NCI-H1417 treated with DMSO at 0.1 percent for 48 hours (cell line): ENCODE measurements at places on chromosomes 12 and 14.

GRCh38 chr12:109775172-109775881 is 57.9 kb downstream of the TRPV4 start:
- no peak for DNase-seq

DNA sequence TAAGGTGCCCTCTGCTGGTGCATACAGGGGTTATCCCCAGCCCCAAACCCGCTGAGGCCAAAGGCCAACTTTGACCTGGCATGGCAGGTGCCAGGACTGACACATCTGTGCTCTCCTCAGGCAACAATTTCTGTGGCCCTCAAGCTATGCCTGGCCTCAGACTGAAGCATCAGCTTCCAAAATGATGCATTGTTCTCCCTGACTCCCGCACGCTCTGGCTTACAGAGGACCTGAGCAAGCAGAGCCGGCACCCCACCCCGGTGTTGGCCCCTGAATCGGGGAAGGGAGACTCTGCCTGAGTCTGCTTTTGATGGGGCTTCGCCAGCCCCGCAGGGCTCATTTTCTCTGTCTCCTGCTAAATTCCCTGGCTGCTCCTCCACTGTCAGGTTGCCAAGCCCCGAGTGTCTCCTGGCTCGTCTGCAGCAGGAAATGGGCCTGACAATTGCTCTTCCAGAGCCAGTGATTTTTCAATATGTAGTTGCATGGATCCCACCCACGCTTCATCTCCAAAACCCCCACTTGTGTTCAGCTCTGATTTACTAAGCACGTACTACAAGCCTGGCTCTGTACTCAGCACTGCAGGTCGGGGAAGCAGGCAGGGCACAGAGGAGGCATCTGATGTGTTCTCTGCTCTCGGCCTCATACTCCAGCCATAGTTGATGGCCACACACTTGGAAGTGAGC is 126.1 kb downstream of the SLC38A6 start:
- no peak for DNase-seq

DNA sequence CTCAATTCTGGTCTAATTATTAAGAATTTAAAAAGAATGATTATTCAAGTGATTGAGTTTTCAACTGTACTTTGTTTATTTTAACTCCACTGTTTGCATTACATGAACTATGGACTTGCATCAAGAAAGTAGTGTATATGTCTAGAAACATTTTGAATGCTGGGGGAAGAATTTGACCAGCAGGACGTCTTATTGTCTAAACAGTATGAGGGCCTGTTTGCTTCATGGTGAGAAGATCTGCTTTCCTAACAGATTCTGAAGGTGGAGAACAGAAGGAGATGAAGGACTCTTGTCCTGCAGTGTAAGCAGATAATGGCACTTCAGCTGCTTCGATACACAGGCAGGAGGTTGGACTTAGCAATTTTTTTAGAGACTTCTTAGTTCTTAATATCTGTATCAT is 176.0 kb downstream of the DACT1 start:
- no peak for DNase-seq

GRCh38 chr14:96194262-96194656 is 10.4 kb upstream of the BDKRB2 start:
- no peak for DNase-seq

DNA sequence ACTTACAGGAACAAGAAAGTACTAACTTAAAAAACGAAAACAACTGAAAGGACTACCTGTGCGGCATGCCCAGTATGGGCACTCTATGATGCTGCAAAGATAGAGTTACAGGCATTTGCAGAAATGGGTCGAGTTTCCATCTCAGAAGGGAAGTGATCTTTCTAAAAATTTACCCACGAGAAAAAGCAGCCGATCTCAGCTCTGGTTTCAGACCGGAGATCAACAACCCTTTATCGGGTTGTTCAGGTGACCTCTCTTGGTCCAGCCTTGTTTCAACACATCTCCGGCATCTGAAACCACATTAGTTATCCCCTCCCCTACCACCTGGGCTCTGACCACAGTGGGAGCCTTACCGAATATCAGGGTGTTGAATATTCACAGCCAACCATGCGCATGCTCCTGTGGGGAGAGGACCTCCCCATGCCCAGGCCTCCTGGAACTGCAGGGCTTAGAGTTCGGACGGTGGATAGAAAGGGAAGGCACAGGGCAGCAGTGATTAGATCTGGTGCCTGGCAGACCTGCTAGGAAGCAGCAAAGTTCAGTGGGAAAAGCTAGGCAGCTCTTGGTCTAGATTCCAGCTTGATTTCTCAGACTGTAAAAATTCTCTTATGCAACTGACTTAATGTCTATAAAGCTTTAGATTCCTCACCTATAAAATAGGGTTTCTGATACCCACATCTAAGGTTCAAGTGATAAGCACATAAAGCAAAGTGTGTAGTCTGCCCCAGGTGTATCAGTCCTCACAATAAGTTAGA is 906.0 kb downstream of the VRK1 start:
- DNase-seq, result no peak

DNA sequence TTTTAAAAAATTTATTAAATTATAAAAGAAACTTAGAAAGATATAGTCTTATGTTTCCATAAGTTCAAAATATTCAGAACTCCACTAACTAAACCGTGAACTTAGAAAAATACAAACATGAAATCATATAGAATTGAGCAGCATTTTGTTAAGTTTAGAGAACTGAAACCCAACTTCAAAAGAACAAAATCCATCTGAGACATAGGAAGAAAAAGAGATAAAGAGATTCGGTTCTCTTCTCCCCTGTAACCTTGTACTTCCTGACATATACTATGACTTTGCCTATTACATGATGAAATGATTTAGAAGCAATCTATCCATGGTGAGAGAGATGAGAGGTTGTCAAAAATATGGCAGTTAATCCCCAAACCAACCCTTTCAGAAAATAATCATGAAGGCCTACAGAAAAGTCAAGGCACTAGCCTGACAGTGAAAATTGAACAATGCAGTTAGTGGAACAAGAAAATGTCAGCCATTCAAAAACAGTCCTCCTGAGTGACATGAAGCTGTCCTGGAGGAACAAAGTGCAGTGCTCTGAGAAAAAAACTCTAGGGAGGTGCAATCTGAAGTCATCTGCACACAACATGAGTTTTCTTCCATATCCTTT is 44.0 kb downstream of the C12orf50 start:
- no peak for DNase-seq

DNA sequence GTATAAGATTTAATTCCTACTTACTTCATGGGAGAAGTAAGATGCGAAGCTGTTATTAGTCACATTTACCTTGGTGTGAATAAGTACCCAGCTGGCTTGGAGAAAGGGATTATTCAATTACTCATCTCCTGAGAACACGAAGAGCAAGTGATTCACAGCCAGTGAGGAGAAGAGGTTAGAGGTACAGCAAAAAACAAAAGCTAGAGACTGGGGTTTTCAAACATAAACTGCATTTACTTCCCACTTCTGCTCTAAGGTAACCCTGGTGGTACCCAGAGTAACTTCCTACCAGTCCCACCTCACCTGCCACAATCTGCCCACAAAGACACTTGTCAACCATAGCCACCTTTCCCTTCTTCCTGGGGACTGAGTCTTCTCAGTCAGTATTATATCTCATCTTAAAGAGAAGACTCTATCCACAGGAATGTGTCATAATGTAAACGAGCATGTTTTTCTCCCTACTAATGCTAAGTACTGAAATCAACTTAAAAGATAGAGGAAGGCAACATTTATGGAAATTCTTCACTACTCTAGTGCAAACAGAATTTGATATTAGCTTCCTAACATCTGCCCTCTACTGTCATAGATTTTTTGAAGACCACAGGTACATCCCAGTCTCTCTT is 6.0 kb upstream of the IL22 start:
- DNase-seq, result no peak

GRCh38 chr14:51922624-51923023 is 62.2 kb downstream of the GNG2 start:
- no peak for DNase-seq

- DNase-seq, result no peak
Measured at GRCh38 chr12:90995010-90995409, 9.8 kb downstream of the EPYC start.

DNA sequence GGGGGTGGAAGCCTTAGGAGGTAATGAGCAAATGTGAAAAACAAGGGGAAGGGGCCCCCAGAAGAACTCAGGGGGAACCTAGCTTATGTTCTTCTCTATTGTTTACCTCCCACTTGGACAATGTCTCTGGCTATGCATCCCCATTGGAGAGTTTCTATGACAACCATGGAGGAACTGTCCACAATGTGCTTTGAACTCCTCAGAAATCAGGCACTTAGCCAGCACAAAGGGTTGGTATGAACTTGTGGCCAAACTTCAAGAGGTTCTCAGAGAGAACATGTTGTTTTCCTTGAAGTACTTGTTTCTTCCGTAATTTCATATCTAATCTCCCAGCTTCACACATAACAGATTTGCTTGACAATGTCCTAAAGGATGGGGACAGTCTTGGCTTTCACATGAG is 202.8 kb upstream of the PELI2 start:
- no peak for DNase-seq

DNA sequence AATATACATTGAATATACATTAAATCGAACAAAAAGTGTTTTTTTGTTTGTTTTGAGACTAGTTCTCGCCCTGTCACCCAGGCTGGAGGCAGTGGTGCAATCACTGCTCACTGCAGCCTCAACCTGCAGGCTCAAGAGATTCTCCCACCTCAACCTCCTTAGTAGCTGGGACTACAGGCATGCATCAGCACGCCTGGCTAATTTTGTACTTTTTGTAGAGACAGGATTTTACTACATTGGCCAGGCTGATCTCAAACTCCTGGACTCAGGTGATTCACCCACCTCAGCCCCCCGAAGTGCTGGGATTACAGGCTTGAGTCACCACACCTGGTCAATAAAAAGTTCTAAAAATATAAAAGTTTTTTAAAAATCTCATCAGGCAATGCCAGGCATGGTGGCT is 10.2 kb upstream of the RNF212B start:
- no peak for DNase-seq

DNA sequence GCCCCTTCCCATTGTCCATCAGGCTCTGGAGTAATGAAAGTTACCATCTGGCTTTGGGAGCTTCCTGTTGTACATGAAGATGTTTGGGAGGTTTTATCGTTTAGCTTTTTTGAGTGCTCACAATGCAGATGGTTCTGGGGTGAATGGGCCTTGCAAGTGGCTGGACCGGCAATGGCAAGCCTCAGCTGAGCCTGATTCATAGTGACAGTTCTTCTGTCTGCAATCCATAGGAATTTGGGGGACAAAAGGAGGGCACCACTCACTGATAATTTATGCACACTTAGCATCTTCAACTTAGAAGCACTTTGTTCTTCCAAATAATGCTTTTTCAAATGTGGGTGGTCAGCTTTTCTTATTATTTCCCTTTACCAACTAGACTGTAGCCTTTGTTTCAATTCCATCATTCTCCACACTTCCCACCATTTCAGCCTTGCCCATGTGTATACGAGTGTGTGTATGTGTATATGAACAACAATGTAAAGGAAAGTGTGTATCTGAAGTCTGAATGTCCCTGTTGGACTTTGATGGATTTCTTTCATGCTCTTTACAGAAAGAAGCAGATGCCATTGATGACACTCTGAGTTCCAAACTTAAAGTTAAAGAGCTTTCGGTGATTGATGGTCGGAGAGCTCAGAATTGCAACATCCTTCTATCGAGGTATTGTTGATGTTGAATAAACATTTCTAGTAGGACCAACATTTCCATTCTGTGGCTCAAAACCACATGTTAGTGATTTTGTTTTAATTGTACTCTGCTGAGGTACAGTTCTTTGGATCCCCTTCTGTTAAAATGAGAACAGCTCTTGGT is 125.5 kb downstream of the GPR135 start:
- DNase-seq, result no peak

DNA sequence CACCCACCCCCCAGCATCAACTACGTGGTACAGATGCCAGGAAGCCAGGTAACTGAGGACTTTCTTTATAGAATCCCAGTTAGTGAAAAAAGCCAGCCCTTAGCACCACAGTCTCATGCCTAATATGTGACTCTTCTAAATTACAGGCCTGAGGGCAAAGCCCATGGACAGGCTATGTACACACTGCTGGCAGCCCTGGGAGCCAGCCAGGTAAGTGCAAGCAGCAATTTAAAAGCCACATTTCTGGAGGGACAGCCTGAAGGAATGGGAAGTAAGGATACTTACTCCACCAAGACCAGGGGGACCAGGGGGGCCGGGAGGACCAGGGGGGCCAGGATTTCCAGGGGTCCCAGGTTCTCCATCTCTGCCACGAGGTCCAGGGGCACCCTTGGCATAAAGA is 7.0 kb downstream of the COL2A1 start:
- DNase-seq, result no peak

DNA sequence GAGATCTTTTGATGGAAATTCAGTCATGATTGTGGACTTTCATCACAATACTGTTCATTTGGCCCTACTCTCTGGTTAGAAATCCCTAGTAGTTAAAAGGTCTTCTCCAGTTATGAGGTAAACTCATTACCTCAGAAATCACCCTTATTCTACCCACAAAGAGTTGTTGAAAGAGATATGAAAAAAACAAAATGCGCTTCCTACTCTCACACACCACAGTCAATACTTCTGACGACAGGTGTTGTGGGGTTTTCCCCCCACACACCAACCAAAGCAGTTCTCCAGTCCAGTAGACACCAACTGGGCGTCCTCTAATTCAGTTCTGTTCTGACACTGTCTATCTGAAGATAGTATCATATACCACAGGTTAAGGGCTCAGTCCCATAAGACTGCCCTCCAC is 54.9 kb downstream of the TRMT5 start:
- no peak for DNase-seq

DNA sequence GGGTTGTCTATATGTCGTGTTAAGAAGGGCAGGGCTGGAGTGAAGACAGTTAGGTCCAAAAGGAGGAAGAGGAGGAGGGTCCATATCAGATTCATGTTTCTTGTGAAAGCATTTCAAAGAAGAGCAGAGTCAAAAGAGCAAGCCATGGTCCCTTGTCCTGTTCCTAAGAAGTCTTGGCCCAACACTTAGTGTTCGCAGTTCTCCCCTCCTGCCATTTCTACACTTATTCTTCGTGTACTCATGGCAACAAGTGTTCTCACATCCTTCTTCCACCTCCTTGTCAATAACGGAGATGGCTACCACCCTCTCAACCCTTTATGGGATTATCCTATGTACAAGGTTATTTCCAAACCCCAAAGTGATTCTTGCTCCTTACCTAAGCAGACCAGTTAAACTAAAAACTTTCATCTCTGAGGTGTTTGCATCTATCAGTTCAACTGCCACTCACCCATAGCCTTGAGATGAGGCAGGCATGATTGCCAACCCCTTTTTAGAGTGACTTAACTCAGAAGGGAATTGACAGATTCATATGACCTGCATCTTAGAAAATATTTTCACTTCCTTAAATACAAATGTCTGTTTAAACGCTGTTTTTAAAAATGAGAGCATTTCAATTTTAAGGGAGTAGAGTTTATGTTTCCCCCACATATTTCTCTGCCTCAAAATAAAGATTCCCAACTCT is 19.8 kb upstream of the RNASE2 start:
- no peak for DNase-seq

GRCh38 chr12:45242180-45242579 is 26.3 kb downstream of the ANO6 start:
- no peak for DNase-seq

- no peak for DNase-seq
Measured at GRCh38 chr12:70485704-70486103, 119.6 kb downstream of the KCNMB4 start.

GRCh38 chr12:27345376-27345775 is 12.7 kb downstream of the BMAL2 start:
- DNase-seq, result no peak

- DNase-seq, result no peak
Measured at GRCh38 chr12:123607756-123608155, 5.9 kb downstream of the DDX55 start.
